ENCODE measurements at places on chromosomes 2 and 18.

DNA sequence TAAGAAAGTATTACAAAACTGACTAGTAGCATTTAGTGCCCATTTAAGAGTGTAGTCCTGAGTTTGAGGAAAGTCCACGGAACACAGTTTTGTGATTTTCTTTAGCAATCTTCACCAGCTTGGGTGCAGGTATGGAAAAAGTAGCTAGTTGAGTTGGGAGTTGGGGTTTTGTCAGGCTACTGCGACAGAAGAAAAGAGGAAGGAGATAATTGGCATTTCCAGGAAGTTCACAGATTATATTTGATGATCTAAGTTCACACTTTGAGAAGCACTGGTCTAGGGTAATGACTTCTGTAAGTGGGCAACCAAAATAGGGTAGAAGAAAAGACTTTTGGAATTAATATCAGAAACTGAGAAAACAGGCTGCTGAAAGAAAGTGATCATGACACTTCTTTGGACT is 52.1 kb downstream of the VIL1 start:
- DNase-seq, result no peak

DNA sequence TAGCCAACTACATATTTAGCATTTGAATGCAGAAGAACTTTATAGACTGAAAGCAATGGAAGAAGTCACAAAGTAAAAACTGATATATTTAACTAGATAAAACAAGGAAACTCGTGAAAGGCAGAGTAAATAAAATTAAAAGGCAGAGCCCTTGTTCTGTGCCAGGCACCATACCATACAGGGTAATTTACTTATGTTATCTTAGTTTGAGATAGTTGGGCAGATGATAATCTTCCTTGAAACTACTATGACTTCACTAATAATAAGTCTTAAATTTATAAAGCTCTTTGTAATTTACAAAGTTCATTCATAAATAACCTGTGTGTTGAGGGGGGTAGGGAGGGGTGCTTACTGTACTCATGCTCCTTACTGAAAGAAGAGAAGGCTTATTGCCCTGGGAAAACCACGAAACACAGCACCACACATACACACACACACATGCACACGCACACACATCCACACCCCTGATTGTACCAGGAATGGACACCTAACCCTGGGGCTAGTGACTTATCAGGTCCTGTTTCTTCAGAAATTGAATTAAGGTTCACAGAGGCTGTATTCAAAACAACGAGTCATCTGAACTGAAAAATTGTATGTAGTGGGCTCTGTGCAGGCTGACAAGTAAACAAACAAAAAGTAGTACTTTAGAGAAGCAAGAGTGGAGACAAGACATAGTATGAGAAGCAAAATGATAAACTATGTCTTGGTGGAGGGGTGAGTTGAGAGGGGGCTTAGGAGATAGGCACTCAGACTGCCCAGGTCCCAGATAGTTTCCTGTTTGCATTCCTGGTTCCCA is 38.1 kb downstream of the AGFG1 start:
- no peak for DNase-seq

- peak; percentile 92 for DNase-seq
Measured at GRCh38 chr18:395456-396250, 104.8 kb downstream of the COLEC12 start.

GRCh38 chr18:35028536-35028935 is 12.7 kb upstream of the MAPRE2 start:
- peak; percentile 78 for DNase-seq

DNA sequence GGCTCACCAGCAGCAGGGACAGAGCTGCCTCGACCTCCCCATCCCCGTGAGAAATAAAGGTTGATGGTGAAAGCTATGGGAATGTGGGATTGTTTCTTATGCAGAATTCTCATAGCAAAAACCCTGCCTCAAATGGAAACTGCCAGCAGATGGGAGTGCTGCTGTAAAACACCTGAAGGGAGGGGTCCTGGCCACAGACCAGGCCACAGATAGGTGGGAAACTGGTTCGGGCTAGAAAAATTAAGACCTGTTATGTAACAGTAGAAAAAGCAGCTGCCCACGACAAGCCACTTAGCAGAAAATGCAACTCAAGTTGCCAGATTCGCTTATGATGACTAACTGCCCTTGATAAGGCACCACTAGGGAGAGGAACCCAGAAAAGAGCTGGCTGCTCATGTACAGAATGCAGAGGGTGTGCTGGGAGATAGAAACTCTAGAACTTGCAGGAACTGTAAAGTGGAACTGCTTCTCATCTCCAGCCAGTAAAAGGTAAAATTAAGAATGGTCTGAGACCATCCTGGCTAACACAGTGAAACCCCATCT is 114.5 kb upstream of the SALL3 start:
- no peak for DNase-seq

- no peak for DNase-seq
Measured at GRCh38 chr2:116145031-116145430, 1669.5 kb upstream of the DDX18 start.

DNA sequence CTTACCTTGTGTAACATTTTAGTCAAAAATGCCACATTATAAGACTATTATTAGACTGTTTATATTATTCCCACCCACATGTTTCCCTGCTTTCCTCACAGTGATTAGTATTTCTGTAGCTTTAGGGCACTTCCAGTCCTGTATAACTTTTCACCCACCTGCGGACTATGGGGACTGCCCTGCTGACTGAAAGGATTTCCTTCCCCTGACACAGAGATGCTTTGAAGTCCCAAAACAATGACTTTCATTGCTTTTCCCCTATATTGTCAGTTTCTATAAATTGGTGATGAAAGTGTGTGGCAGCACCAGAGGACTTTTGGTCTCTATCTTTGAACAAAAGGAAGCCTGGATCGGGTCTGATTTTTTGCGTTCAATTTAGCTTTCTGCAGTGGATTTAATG is 59.0 kb upstream of the OTX1 start:
- no peak for DNase-seq

DNA sequence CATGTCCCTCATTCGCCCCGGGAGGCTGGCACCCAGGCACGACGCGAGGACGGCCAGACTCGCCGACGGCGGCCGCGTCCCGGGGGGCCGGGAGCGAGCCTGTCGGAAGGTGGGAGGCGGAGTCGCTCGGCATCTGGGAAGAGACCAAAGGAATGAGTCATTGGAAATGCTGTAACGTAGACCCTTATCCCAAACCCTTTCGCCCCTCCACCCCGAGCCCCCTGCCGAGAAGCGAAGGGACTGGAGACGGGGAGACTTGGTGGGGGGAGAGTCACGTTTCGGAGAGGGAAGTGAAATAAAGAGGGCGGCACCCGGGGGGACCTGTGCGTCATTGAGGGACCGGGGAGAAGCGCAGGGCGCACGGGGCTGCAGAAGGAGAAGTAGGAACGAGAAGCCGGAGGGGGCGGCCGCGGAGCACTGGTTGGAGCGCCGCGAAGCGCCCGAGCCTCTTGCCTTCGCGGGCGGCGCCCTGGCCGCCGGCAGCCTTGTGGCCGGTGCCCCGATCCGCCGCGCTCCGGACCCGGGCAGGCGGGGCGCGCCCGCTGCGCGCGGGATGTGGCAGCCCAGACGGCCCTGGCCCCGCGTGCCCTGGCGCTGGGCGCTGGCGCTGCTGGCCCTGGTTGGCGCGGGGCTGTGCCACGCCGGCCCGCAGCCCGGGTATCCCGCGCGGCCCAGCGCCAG is at the start of gene EMILIN2:
Gene EMILIN2, plus strand, starts transcription at position 371 of the 681 bp plus-strand sequence. Its CDS starts 183 bp downstream, at position 554.
- no peak for DNase-seq

DNA sequence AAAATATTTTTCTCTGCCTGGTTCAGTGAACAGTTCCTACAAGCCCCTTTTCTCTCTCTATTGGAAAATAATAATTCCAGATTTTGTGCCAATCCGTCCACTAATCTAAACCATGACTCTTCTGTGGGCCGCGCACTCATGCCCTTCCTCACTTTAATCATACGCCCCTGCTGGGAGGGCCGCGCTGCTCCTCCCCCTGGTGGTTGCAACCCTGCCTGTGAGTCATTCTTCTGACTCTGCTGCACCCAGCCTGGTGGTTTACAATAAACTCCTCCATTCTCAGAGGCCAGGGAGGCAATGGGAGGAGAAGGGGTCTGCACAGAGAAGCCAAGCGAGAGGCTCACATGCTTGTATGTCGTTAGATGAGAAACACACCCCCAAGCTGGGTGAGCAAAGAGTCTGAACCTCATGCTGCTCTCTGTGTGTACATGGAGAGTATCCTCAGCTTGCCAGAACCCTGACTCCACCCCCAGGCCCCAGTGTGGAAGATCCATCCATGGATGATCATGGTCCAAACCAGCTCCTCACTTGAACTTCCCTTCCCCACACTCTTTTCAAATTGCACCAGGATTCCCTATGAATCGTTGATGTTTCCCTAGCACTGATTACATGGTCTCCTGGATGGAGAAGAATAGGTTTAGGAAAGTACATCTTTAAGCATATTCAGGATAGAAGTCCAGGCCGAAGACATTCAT is 228.9 kb downstream of the ANKRD30B start:
- DNase-seq, result no peak

DNA sequence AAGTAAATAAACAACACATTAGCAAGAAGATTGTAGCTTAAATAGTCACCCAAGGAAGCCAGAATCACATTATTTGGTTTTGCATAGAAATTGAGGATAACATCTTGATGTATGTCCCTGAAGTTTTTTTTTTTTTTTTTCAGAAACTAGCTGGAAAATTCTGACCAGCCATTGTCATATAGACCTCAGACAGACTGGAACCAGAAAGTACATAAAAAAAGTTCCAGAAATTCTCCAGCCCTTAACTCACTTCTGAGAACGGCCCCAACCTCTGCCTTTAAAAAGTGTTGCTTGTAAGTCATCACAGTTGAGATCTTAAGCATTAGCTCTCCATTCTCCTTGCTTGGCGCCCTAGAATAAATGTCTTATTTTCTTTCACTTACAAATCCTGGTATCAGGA is 350.5 kb downstream of the CCDC85A start:
- peak; percentile 32 for DNase-seq

DNA sequence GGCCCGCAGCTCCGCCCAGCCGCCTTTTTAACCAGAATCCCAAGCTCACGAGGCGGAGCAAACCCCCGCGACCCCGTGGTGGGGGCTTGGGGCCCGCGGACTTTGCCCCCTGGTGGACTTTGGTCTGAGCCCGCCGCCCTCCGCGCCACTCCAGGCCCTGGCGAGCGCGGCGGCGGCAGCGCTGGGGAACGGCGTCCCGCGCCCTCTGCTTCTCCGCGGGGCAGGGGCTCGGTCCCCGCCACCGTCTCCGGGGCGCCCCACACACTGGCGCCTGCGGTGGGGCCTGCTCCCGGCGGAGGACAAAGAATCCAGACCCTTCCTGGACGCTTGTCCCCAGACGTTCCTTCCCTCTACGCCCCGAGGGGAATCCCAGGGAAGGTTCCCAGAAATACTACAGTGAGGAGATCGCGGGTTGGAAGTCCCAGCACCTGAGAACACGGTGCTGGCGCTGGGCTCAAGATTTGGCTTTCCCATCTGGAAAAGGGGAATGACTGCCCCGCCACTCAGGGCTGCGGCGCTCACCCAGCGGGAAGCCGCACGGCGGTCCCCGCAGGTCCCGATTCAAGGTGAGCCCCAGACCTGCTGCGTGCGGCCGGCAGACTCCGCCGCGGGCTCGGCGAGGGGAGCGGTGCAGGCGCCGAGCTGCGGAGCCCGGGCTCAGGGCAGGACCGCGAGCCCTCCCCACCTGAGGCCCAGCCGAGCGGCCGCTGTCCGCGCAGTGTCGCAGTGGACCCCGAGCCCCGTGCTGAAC is at the start of gene HAAO:
Gene HAAO, minus strand, starts transcription at position 1 of the 751 bp plus-strand sequence. CDS start 47 bp downstream, outside the sequence.
- no peak for DNase-seq

- DNase-seq, result peak; percentile 92
Measured at GRCh38 chr2:33069894-33070651, 123.3 kb downstream of the LTBP1 start.

- no peak for DNase-seq
Measured at GRCh38 chr2:171592036-171592555, 69.8 kb downstream of the CYBRD1 start.

GRCh38 chr2:234335661-234336228 is 161.1 kb downstream of the ARL4C start:
- peak; percentile 21 for DNase-seq

DNA sequence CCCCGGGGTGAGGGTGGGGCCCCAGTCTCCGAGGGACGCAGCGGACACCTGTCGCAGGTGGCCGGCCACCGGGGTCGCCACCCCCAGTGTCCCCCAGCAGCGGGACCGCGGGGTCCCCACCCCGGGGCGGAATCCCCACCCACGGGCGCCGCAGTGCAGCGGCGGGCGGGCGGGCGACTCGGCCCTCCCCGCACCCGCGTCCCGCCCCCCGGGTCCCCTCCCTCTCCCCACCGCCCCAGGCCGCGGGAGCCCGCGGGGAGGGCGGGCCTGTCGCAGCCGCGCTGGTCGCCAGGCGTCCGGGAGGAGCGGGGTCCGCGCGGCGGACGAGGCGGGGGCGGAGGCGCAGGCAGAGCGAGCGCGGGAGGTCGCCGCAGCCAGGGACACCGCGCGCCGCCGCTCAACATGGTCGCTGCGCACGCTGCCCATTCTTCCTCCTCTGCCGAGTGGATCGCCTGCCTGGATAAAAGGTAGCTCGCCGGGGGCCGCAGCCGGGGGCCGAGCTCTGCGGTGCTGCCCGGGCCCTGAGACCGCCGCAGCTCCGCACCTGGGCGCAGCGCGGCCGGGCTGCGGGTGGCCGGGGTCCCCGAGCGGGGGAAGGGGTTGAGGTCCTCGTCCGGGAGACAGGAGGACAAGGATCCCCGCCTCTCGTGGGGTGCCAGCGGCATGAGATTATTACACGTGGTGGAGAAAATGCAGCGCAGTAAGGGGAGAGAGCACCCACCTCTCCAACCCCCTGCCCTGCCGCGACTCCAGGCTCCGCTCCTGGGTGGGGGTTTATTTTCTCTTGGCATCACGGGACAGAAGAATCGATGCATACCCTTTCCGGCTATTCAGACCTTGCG is at the start of gene RAPGEF4:
Gene RAPGEF4, plus strand, starts transcription at position 264 of the 842 bp plus-strand sequence. Its CDS starts 139 bp downstream, at position 403.
- no peak for DNase-seq

GRCh38 chr2:120736202-120736623 is 545 bp downstream of the GLI2 start:
- no peak for DNase-seq

Measured in fibroblast of skin of left biceps (primary cell).